ENCODE measurements at places on chromosomes 7 and 10.

DNA sequence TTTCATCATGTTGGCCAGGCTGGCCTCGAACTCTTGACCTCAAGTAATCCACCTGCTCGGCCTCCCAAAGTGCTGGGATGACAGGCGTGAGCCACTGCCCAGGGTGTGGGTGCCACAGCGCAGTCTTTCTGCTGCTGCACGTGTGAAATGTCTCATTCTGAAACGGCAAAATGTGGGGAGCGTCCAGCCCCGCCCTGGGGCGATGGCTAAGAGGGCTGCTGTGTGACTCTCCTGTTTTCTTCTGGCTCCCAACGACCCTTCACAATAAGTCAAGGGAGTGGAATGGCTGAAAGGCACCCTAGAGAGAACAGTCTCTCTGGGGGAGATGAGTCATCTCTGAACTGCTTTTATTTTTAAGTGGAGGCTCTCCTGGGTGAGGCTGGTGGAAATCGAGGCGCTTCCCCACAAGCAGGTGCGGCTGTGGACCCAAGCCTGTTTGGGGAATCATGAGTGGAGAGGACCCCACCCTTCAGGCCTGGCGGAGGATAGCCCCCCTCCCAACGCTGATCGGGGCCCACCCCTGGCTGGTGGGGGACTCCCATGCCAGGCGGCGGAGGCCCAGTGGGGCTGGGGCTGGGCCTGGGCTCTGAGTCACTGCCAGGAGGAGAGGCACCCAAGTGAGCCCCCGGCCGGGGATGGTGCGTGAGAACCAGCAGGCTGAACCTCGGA is 18.0 kb downstream of the ADAP1 start:
- peak; percentile 43 for DNase-seq

GRCh38 chr10:47297866-47298540 is 2.0 kb upstream of the GDF10 start:
- DNase-seq = no peak

GRCh38 chr10:12543589-12543988 is 194.2 kb downstream of the CAMK1D start:
- DNase-seq = no peak

- no peak for DNase-seq
Measured at GRCh38 chr10:60704471-60704870, 73.8 kb upstream of the CDK1 start.

DNA sequence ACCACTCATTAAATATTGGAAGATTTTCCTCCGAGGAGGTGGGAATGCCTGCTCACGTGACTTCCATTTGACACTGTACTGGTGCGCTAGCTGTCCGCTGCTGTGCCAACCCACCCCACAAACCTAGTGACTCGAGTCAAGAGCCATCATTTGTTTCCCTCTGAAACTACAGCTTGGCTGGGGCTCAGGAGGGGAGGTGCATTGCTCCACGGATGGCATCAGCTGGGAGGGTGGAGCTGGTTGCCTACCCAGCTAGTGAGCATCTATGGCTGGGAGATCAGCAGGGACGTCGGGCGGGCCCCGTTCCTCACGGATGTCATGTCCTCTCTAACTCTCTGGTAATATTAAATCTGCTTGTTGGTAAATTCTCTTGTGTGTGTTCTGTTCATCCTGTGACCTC is 9.5 kb upstream of the FOXL3 start:
- no peak for DNase-seq

- DNase-seq = peak; percentile 4
Measured at GRCh38 chr7:132049462-132050304, 493.3 kb upstream of the PODXL start.

DNA sequence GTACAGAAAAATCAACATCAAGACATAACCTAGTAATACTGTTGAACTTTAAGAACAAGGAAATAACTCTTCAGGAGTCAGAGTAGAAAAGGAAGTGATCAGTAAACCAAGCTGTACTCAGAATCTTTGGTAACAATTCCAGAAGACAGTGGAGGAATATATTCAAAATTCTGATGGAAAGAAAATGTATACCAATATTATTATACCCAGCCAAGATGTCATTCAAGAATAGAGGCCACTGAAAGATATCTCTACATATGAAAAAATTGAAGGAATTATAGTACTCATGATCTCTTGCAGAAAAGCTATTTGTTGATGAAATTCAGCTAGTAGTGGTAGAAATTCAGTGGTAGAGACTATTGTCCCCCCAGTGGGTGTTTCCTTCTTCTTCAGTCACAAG is 182.6 kb upstream of the ZMIZ1 start:
- DNase-seq = no peak

- no peak for DNase-seq
Measured at GRCh38 chr10:101783736-101784118, 481 bp upstream of the NPM3 start.

GRCh38 chr10:88389456-88389855 is 193.7 kb downstream of the RNLS start:
- DNase-seq = no peak

DNA sequence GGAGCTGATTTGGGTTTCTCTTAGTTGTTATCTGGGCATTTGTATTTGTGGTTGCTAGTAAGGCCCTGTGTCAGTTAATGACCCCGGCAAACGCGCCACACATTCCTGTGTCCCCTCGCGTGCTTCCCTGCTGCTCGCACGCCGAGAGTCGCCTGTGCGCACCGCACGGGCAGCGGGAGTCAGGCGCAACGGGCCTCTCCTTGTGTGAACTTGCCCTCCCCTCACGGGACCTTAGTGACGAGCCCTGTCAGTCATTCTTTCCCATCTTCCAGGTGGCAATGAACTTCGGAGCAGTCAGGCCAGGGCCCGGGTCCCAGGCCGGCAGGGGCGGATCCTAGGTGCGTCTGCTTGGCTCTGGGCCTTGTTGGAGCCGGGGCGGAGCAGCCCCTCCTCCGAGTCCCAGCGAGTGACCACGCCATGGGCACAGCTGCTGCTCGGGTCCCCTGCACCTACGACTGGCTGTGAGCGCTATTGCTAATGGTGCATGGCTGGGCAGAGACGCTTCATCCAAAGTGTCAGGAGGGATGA is 12.4 kb upstream of the PRKAR1B start:
- DNase-seq = no peak

DNA sequence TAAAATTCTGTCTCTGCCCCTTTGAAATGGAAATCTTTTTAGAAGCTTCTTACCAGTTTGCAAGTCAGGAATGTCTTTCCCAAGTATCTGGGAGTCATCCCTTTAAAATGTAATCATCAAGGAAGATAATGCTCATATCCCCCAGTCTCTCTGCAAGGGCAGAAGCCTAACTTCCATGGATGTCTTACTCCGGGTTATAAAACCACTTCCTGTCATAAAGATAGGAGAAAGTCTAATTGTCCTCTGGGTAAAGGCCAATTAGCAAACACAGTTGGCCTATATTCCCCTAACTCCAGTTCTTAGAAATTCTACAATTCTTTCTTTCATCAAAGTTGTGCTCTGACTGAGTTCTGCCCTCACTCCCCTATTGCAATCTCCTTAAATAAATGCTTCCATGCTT is 1631.5 kb upstream of the LRRTM3 start:
- DNase-seq = no peak

DNA sequence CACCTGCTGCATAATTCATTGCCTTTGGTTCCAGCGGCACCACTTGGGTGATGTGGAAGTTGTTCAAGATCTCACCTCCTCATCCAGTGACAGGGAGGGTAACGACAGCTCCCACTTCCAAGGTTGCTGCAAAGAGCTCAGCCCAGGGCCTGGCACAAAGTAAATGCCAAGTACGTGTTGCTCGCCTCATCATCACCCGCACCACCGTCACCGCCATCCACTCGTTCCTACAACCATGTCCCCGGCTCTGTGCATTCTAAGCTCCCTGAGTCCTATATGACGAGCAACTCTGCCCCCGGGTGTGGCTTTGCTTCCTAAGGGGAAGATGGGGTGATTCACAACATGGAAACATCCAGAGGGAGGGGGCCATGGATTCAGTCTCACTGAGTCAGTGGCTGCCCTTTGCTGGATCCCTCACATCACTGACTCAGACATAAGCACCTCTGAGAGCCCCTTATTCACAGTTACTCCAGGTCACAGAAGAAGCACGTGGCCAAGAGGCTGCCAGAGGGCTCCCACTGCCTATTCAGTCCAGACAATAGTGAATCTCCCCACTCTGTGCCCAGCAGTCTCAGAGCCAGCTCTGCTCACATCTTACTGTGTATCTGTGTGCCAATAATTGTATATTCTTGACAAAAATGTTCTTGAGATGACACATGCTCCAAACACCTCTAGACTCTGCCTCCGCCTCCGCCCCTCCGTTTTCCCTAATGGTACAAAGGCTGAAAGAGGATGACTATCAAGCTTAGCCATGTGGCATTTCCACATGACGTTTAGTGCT is 159.1 kb downstream of the GFRA1 start:
- DNase-seq = no peak

GRCh38 chr7:74604326-74605020 is 53.0 kb upstream of the GTF2I start:
- no peak for DNase-seq

- no peak for DNase-seq
Measured at GRCh38 chr10:13272164-13272571, 27.7 kb downstream of the PHYH start.

DNA sequence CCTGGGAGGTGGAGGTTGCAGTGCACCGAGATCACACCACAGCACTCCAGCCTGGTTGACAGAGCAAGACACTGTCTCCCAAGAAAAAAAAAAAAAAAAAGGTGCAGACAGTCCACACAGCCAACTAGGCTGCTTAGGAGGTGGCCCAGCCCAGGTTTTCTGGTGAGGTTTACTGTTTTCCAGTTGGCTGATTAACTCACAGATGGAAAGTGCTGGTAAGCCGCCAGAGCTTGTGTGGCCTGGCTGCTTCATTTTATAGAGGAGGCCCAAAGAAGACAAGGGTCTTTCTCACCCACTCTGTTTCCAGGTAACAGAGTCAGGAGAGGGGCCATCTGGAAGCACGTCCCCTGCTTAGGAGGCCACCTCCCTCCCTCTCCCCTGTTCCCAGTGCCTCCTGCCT is 6.2 kb downstream of the RHBDD2 start:
- no peak for DNase-seq

DNA sequence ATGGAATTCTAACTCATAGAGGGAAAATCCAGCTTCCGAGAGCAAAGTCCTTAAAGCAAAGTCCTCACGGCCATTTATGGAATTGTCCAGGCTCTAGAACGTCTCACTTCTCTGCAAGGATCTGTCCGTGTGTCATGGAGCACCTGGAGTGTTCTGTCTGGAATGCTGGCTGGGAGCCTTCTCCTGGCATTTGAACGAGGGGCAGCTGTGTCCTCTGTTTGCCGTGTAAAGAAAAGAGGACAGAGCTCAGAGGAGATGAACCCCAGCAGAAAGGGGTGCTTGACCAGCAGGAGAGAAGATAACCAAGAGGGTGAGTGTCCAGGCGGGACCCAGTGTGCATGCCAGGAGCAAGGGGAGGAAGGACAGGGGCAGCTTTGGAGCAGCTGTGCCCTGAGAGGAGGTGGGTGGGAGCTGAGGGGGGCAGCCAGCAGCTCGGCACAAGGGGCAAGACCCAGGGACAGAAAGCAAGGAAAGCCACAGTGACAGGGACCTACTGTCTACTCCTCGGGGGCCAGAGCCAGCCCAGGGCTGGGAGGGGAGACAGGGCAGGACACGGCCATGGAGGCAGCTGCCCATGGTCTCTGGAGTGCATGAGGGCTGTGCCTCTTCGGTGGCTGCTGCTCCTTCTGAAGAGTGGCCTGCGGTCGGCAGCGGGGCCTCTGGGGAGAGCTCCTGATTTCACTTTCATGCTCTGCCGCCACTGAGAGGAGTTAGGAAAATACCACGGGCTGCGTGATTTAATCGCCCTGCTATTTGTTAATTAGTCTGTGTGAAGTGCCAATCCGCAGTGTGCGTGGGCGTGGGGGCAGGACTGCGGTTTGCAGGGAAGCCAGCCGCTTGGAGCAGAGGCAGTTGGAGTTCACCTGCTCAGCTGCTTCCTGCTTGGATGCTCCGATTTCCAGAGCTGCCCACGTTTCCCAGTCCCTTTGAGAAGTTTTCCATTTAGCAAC is 149.3 kb upstream of the SHH start:
- peak; percentile 20 for DNase-seq

Measured in stimulated activated CD4-positive, alpha-beta T cell treated with anti-CD3 and anti-CD28 coated beads, Interleukin-4, amount 100 ng/mL, for 48 hours (primary cell).